Upper lobe of left lung (tissue), 6 donors: ENCODE measurements at places on chromosomes 6 and 20.
A peak's percentile ranks its signal among the peaks of the same experiment; 100 is the strongest.

GRCh38 chr6:126766820-126767219 lies 351.7 kb upstream of the RSPO3 start:
- no peak for DNase-seq

DNA sequence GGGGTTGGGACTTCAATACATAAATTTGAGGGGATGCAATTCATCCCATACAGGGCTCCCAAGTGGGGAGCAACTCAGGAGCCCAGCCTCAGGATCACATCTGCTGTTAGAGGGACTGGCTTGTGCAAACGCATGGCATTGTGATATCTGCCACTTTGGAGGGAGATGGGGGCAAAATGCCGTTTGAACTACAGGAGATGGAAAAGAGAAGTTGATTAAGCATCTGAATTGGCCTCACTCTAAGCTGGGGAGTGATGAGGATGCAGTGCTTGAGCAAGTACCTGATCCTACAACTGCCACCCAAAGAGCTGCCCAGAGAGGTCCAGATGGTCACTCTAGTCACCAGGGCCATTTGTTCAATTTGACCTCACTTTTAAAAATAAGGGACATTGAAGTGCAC lies 2.0 kb downstream of the LY86 start:
- no peak for DNase-seq

GRCh38 chr6:159854959-159855358 lies 35.8 kb upstream of the MAS1 start:
- DNase-seq: no peak

DNA sequence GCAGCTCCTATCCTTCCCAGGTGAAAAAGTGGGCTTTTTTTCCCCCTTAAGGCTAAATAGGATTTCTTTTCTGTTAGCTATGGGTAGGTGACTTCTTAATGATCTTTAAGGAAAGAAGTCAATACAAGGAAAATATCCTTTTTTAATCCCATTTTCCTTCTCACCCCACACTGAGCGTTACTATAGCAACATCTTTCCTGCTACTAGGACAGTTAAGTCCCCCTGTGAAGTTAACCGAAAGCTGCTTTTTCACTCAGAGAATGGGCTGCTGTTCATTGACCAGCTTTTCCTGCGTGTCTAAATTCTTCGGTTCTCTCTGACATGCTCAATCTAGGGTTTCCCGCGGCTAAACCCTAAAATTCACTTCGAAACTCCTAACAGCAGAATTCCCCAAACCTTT lies 173.1 kb upstream of the AGPAT4 start:
- no peak for DNase-seq

DNA sequence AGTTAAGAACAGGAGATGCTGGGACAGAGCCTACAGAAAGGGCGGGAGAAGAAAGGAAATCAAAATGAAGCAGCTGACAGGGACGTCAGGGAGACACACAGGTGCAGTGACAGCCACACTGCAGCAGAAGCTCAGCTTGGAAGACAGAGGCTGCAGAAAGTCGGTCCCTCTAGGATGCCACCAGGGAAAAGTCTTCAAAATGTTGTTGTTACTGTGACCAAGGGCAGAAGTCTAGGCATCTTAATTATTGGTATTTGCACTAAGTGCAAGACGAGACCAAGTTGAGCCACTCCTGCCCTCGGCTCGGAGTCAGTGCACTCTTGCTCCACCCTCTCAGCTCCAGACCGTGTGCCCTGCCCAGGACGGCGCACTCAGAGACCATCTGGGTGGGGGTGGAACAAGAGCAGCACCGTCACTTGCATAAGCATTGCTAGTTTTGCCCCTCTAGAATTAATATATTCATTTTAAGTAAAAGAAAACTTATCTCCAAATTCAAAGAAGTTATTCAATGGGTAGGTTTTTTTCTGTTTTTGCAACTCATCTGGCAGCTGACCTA lies 2.6 kb downstream of the PRR18 start:
- no peak for DNase-seq

DNA sequence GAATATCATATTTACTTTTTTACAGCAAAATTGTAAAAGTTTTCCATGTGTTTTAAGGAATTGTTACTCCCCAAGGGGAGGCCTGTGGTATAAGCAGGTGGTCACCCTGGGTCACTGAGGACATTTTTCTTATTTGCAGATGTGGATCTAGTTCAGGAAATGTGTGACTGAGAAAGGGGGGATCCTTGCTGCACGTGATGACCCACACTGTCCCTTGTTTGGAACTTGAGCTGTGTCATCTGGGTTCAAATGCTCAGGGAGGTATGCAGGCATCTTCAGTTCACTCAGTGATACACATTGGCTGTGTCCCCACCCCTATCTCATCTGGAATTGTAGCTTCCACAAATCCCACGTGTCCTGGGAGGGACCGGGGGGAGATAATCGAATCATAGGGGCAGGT lies 431.9 kb upstream of the CDH4 start:
- DNase-seq: no peak

DNA sequence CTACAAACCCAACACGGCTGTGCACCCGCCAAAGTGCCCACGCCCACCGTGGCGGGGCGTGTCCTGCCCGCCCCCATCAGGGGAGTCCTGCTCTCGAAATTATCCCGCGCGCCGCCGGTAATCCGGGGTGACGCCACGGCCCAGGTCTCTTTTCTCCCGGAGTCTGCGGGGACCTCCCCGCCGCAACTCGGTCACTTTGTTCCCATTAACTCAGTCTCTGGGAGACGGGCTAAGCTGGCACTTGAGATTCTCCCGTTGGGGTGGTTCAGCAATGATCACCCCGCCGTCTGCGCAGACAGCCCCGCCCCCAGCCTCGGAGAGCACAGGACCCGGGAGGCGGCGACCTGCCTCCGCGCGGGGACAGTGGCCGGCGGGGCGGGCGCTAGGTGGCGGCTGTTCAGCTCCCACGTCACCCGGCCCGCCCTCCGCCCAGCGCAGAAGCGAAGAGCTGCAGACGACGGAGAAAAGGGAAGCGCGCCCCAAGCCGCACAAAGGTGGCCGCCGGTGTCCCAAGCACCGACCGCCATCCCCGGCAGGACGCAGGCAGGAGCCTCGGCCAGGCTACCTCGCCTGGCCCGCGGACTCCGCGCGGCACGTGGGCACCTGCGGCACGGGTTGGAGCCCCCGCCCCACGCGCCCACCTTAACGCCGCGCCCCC lies 31.5 kb downstream of the SF3B5 start:
- peak; percentile 96 for DNase-seq

- DNase-seq: no peak
Observed at GRCh38 chr6:32129297-32130088, 595 bp downstream of the FKBPL start.

DNA sequence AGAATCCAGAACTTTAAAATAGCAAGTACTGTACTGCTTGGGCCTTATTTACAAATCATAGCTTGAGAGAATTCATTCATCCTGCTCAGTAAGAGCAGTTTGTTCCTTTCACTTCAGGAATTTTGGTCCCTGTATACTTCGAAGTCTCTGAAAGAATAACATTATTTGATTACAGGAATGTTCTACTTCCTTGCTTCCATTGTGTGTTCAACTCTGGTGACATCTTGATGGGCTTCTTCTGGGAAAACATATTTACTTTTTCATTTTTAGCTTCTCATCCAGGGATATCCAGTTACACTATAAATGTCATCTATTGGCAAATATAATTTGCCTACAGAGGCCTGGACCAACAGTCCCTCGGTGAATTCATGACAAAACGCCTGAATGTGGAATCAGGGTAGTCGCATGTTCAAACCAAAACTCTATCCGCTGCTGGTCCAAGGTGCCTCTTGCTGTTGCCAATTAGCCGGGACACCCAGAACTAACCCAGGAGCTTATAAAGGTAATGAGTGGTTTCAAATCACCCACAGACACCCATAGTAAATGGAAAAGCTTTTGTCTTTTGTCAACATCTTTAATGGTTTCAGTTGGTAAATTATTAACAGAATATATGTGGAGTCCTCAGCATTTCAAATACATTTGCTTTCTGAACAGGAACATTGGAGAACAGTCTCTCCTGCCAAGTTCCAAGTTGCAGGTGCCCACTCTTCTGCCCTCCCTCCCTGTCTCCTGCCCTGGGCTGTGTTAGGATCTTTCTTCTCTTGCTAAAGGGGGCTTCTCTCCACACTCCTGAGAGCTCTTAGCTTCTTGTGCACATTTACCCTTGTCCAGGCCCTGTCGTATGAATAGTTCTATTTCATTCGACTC lies 162.5 kb upstream of the CITED2 start:
- peak; percentile 38 for DNase-seq

DNA sequence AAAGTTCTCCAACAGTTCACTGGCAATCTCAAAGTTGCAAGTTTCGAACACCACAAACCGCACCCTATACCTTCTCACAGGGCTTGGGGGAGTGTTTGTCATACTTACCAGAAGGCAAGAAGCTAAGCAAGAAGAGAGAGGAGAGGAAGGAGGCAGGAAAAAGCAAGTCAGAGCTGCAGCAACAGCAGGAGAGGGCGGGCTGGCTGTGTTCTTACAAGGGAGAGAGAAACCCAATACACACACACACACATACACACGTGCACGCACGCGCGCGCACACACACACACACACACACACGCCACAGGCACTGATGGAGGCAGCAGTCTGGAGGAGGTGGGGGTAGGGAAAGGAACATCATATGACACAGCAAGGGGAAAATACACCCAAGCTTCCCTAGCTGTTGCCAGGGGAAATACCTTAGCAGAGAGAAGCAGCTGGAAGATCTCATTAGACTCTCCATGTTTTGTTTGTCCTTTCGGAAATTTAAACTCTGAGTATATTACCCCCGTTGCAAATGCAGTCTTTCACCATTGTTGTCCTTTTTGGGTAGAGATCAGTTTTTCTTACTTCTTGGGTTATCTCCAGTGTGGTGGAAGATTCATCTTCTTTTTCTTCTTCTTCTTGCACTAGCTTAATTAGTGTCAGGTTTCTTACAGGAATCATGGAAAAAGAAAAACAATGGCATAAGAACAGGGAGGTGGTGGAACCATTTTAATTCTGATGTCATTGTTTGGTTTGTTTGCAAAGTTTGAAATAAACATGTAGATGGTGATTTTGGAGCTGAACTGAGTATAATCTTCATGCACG lies at the start of gene TXLNB:
TSS of gene TXLNB (minus strand) at position 186 of the 807 bp plus-strand sequence. CDS start 3,099 bp downstream, outside the sequence.
- DNase-seq: peak; percentile 76

DNA sequence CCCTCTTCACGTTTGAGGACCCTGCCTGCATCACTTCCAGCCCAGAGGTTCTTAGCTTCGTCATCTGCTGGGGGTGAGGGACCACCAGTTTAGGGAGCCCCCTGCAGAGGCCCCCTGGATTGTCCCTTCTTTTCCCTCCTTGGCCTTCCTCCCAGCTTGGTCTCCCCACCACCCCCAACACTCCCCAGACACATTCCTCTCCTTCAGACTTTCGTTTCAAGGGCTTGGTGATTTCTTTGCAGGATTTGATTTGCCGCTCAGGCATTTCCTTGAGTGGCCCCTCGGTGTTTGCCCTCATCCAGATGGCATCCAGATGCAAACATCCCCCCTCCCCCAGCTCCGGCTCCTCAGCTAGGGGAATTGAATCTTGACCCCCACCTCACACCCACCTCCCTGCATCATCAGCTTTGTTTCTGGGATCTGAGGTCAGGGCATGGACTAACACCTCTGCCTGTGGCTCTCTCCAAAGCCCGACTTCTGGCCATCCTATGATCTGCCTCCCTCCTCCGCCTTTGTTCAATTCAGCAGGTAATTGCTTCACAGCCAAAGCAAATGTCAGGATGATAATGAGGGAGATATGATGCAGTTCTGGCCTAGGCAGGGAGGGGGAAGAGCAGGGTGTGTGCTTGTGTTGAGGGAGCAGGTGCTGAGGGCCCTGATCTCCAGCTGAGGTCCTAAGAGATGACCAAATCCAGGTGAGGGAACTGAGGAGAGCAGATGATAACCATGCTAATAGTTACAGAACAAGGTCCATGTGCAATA lies 141.5 kb downstream of the VEGFA start:
- DNase-seq: no peak

DNA sequence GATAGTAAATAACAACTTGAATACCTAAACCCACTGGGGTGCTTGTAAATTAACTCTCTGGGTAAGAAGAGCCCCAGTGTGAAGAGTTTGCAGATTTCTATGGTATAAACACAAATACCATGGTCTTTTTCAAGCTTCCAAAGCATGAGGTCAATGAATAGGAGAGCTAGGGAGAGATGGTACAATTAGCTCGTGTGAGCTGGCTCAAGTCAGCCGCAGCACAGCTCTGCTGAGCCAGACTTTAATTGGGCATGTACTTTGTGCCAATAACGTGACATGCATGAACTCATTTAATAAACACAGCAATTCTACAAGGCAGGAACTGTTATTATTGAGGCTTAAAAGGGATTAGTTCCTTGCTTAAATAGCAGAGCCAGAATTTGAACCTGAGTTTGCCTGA lies 684.2 kb downstream of the KIF16B start:
- no peak for DNase-seq

- DNase-seq: no peak
Observed at GRCh38 chr6:1201547-1202200, 110.2 kb upstream of the FOXQ1 start.

DNA sequence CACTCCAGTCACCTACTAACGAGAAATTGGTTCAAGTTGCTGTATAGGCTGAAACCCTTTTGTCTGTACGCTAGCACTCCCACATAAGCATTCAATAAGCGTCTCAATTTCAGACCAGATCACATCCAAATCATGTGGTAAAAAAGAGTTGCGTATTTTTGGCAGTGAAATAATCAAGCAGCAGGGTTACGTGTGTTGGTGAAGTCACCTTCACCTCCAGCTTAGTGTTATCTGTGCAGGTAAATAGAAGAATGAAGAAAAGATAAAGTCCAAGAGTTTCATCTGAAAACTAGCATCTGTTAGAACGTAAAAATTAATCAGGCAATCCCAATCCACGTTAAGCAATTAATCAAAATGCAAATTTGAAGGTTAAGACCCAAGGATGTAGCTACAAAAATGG lies 11.3 kb downstream of the SSR1 start:
- DNase-seq: no peak

GRCh38 chr6:153437193-153437592 lies 306.1 kb upstream of the RGS17 start:
- DNase-seq: no peak

- no peak for DNase-seq
Observed at GRCh38 chr6:167053895-167054530, 54.8 kb downstream of the CEP43 start.

DNA sequence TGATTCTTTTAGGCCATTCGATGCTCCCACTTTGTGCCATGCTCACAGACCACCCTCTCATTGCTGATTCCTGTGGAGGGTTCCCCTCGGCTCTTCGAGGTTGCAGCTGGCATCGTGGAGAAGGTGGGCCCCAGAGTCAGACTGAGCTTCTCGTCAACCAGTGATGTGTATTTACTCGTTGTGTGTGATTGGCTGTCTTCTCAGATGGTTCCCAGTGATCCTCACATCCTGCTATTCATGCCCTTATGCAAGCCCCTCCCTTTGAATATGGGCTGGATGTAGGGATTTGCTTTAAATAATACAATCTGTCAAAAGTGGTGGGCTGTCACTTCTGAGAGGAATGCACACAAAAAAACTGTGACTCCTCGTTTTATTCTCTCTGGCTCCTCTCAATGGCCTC lies 99.6 kb upstream of the ENPP5 start:
- DNase-seq: no peak

- DNase-seq: peak; percentile 89
Observed at GRCh38 chr20:51767867-51768758, at the start of gene ATP9A. ATP9A (minus strand) TSS chr20:51768390; CDS start chr20:51768369, 21 bp downstream.
